GOT3 (cell line): ENCODE measurements at places on chromosomes 4 and X.

DNA sequence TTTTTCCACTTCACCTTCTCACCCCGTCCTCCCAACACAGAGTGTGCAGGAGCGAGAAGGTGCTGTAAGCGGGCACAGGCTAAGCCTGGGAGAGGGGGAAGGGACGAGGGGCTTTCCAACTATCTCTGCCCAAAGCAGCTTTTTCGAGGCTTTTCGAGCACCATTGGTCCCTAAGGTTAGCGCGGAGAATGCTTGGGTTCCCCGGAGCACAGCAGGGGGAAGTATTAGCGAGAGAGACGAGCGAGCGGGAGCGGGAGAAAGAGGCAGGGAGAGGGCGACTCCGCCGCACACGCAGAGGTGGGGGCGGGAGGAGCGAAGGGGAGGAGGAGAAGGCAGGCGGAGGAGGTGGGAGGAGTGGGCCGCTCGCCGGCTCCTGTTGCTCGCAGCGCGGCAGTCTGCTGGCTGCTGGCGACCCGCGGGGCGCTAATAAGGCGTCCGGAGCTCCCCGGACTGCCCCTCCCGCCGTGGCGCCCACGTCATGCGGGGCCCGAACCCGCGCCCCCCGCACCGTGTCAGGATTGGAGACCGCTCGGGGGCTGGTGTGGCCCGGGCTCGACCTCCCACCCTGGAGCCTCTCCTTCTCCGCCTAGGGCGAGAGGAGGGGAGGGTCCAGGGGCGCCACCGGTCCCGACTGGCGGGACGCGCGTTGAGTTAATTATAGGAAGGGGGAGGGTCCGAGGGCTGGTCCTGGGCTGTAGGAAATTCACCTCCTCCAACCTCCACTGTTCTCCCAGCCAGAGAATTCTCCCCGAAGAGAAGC is at the start of gene ADAMTS3:
Gene ADAMTS3 (minus strand): TSS at position 263 of the 760 bp plus-strand sequence. CDS start 459 bp downstream, outside the sequence.
- no peak for DNase-seq

- no peak for DNase-seq
Measured at GRCh38 chr4:154082760-154083535, 294.1 kb upstream of the SFRP2 start.

DNA sequence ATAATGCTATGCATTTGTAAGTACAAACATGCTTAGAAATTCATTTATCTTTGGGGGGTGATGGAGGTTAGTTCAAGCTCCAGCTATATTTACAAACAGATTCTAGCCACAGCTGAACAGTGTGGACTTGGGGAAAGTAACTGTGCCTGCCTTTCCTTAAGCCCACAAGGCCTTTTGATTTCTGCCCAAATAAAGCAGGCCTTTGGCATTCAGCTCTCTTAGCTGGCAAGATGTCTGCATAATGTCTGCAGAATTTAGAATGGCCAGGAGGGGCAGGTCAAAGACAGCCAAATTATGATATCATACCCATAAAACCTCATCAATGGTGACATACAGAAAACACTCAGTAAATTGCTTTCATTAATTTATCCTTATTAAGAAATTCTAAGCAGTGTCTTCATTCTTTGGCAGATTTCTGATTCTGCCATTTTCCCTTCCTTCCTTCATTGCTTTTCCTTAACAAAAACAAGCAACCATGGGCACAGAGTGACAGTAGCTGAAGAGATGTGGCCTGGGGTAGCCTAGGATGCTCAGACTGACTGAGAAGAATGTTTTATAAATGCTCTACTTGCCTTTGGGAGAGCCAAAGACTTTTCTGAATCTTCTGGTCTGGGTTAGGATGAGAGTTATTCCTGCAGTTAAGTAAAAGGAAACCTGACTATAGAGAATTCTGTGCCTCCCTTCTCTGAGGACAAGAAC is 538.7 kb upstream of the NR3C2 start:
- DNase-seq = no peak

GRCh38 chr4:138393886-138394610 is 151.9 kb upstream of the SLC7A11 start:
- no peak for DNase-seq

DNA sequence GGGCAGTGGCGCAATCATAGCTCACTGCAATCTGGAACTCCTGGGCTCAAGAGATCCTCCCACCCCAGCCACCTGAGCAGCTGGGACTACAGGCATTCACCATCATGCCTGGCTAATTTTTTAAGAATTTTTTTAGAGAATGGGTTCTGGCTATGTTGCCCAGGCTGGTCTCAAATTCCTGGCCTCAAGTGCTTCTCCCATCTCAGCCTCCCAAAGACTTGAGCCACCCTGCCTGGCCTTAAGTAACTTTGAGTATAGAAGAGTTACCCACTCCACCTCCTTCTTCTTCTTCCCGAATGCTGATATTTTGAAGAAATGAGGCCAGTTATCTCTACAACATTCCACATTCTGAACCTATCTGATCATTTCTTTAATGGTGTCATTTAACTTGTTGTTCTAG is 72.4 kb upstream of the WWC2 start:
- no peak for DNase-seq
